Breast epithelium (tissue), 4 donors: ENCODE measurements at places on chromosomes 3 and 15. TPM values are rescaled to one million over a fixed set of nuclear protein-coding genes. Genes with fewer than 3 reads are reported as not detected.

Gene ARL14
- total RNA-seq, result not detected

Gene COL6A5
- not detected for total RNA-seq

Gene NDN
- total RNA-seq, result 39.2 TPM

Gene MKRN2OS
- total RNA-seq, result not detected

Gene PCSK6
- 7.2 TPM for total RNA-seq

Gene SERINC4
- 0.16 TPM for total RNA-seq

Gene ADGRG7
- not detected for total RNA-seq

Gene NR1I2
- 0.32 TPM for total RNA-seq

Gene GOLGA8O
- total RNA-seq, result not detected

Gene GOLGA6B
- total RNA-seq, result not detected

Gene GHSR
- not detected for total RNA-seq

Gene GOLGA8T
- total RNA-seq, result not detected

Gene SOX2
- not detected for total RNA-seq

Gene AP3B2
- total RNA-seq, result 5.3 TPM

Gene MUC13
- total RNA-seq, result 3.9 TPM

Gene MLF1
- 9.6 TPM for total RNA-seq

Gene ARNT2
- 7.0 TPM for total RNA-seq

Gene GREM1
- 2.5 TPM for total RNA-seq

Gene KLHL6
- total RNA-seq, result 2.7 TPM

Gene ARL6
- total RNA-seq, result 9.5 TPM

GRCh38 chr3:22555753-22556435 lies 647.2 kb upstream of the UBE2E2 start:
- no peak overlapping the region for H3K27ac ChIP-seq
- H3K36me3 ChIP-seq, result no peaks in the 10 kb centered on the region
- H3K4me3 ChIP-seq, result no peak overlapping the region
- H3K4me1 ChIP-seq, result no peaks in the 10 kb centered on the region
- H3K27me3 ChIP-seq, result no peaks in the 10 kb centered on the region
- DNase-seq, result no peak

DNA sequence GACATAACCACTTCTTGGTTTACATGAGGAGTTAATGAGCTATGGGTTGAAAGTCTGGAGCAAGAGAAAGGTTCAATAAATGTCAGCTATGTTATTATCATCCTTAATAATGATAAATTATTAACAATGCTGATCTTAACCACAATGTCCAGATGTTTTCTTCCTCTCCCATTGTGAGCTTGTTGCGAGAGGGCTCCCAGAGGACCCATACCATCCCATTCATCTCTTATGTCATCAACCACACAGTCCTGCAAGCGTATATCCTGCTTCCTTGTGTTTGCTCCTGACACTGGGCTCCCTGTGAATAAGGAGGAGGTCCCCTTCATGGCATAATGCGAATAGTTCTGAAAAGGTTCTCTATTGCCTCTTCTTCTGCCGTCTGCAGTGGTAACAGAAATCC lies 266.8 kb downstream of the TLE3 start:
- H3K27me3 ChIP-seq, result no peaks in the 10 kb centered on the region
- no peaks in the 10 kb centered on the region for H3K36me3 ChIP-seq
- no peak overlapping the region for H3K27ac ChIP-seq
- H3K4me3 ChIP-seq, result no peak overlapping the region
- no peak for DNase-seq
- no peaks in the 10 kb centered on the region for H3K4me1 ChIP-seq

GRCh38 chr15:64092864-64093626 lies 593 bp downstream of the CIAO2A start:
- peak overlapping the region; percentile 68 for H3K4me3 ChIP-seq
- H3K4me1 ChIP-seq, result peaks cover 13% of the 10 kb centered on the region
- H3K36me3 ChIP-seq, result no peaks in the 10 kb centered on the region
- H3K27ac ChIP-seq, result peak overlapping the region; percentile 96

- no peaks in the 10 kb centered on the region for H3K36me3 ChIP-seq
- no peaks in the 10 kb centered on the region for H3K27me3 ChIP-seq
- no peak overlapping the region for H3K4me3 ChIP-seq
- no peak overlapping the region for H3K27ac ChIP-seq
- DNase-seq, result no peak
- no peaks in the 10 kb centered on the region for H3K4me1 ChIP-seq
Measured at GRCh38 chr3:109155828-109156227, 19.3 kb downstream of the C3orf85 start.

GRCh38 chr15:45254405-45254804 lies 2.4 kb downstream of the SLC28A2 start:
- H3K4me3 ChIP-seq, result no peak overlapping the region
- DNase-seq, result no peak
- H3K4me1 ChIP-seq, result no peaks in the 10 kb centered on the region
- no peaks in the 10 kb centered on the region for H3K27me3 ChIP-seq

DNA sequence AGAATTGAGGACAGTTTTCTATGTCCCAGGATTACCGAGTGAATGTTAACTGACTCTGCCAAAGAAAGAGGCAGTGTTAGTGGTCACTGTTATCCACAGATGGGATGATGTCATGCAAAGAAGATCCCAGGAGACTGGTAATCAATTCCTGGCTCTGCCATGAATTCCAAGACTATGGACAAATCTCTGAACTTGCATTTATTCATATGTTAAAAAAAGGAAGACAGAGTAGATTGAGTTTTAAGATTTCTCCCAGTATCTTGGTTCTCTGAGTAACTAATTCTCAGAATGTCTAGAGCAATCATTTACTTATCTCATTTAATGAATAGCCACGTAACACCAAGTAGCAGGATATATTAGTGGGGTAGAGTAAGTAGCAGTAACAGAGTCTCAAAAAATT lies 11.5 kb upstream of the MAP3K13 start:
- no peak for DNase-seq
- H3K4me3 ChIP-seq, result no peak overlapping the region
- no peaks in the 10 kb centered on the region for H3K36me3 ChIP-seq
- H3K4me1 ChIP-seq, result no peaks in the 10 kb centered on the region

- H3K27me3 ChIP-seq, result no peaks in the 10 kb centered on the region
- DNase-seq, result no peak
- no peaks in the 10 kb centered on the region for H3K4me1 ChIP-seq
- no peak overlapping the region for H3K27ac ChIP-seq
Measured at GRCh38 chr3:192831111-192831644, 86.5 kb downstream of the MB21D2 start.

DNA sequence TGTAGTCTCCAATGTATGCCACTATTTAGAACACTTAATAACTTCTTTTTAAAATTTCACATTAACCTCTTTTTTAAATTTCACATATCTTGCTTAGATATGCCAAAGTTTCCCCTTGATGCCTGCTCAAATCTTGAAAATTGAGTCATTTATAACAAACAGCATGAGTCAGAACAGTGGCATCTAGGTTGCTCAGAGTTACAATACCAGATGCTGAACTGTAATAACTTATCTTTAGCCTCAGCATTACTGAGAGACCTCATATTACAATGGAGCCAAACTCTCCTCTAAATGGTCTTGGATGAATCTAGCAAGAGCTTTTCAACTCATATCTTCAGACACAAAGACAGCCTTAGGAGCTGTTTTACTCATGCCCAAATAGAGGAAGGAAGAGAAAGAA lies 439.3 kb upstream of the ARPP21 start:
- no peaks in the 10 kb centered on the region for H3K4me1 ChIP-seq
- DNase-seq, result no peak
- no peak overlapping the region for H3K27ac ChIP-seq
- H3K36me3 ChIP-seq, result no peaks in the 10 kb centered on the region

DNA sequence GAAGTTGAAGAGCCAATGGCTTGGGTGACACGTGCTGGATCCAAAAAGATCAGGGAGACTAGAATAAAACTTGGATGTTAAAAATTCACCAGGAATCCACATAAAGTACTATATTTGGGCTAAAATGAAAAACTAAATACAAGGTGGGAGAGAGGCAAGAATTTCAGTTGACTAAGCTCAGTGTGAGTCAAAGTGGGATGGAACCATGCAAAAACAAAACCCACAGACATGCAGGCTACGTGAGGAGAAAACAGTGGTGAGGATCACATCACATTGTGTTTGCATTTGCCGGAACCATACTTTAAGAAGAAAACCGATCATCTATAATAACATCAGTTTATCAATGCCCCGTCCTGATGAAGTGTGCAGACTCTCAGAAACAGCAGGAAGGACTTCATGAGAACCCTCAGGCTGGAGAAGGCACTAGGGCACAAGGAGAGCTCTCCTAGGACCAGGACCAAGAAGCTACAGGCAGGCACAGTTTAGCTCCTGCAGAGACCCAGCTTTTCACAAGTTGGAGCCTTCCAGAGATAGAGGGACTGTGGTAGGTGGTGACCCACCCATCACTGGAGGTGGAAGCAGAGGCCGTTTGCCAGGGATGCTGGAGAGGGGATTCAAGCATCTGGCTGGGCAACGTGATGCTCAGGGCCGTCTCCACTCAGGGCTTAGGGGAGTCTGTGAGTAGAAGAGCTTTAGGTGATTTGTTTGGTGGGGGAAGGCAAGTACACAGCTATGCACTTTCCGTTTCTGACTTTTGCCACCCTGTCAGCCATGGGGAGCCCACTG lies 29.0 kb upstream of the NR2E3 start:
- no peaks in the 10 kb centered on the region for H3K27me3 ChIP-seq
- H3K27ac ChIP-seq, result no peak overlapping the region
- no peaks in the 10 kb centered on the region for H3K4me1 ChIP-seq

GRCh38 chr15:87572381-87572910 lies 684.1 kb downstream of the NTRK3 start:
- H3K36me3 ChIP-seq, result no peaks in the 10 kb centered on the region
- H3K27me3 ChIP-seq, result no peaks in the 10 kb centered on the region
- DNase-seq, result no peak
- H3K4me3 ChIP-seq, result no peak overlapping the region
- no peak overlapping the region for H3K27ac ChIP-seq

DNA sequence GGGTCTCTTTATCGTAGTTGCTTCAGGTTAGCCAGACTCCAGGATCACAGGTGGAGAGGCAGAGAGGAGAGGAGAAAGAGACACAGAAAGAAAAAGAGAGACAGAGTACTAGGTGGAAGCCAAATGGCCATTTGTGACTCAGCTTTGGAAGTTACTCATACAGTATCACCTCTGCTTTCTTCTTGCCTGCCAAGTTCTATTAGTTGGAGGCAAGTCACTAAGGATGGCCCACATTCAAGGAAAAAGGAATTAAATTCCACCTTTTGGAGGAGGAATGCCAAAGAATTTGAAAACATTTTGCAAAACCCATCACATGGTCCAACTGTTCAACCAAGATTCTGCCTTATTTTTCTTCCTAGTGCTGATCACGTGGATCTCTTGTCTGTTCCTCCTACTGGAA lies 291.1 kb downstream of the CHL1 start:
- no peak overlapping the region for H3K4me3 ChIP-seq
- no peak overlapping the region for H3K27ac ChIP-seq
- no peaks in the 10 kb centered on the region for H3K27me3 ChIP-seq
- no peaks in the 10 kb centered on the region for H3K4me1 ChIP-seq
- no peaks in the 10 kb centered on the region for H3K36me3 ChIP-seq

- no peaks in the 10 kb centered on the region for H3K4me1 ChIP-seq
- H3K4me3 ChIP-seq, result no peak overlapping the region
- no peak overlapping the region for H3K27ac ChIP-seq
- no peaks in the 10 kb centered on the region for H3K36me3 ChIP-seq
- no peaks in the 10 kb centered on the region for H3K27me3 ChIP-seq
Measured at GRCh38 chr3:196377321-196377720, 39.1 kb upstream of the TM4SF19 start.

GRCh38 chr15:51803965-51804364 lies 25.5 kb upstream of the TMOD3 start:
- no peaks in the 10 kb centered on the region for H3K36me3 ChIP-seq
- H3K4me3 ChIP-seq, result no peak overlapping the region
- no peak for DNase-seq
- H3K27ac ChIP-seq, result no peak overlapping the region

- H3K27ac ChIP-seq, result no peak overlapping the region
- no peaks in the 10 kb centered on the region for H3K4me1 ChIP-seq
- DNase-seq, result no peak
- no peak overlapping the region for H3K4me3 ChIP-seq
- H3K36me3 ChIP-seq, result no peaks in the 10 kb centered on the region
Measured at GRCh38 chr3:136068708-136069107, 103.2 kb downstream of the PPP2R3A start.

- peaks cover 8% of the 10 kb centered on the region for H3K4me1 ChIP-seq
- H3K4me3 ChIP-seq, result no peak overlapping the region
- H3K27me3 ChIP-seq, result no peaks in the 10 kb centered on the region
Measured at GRCh38 chr3:129312021-129312639, 33.5 kb downstream of the HMCES start.

DNA sequence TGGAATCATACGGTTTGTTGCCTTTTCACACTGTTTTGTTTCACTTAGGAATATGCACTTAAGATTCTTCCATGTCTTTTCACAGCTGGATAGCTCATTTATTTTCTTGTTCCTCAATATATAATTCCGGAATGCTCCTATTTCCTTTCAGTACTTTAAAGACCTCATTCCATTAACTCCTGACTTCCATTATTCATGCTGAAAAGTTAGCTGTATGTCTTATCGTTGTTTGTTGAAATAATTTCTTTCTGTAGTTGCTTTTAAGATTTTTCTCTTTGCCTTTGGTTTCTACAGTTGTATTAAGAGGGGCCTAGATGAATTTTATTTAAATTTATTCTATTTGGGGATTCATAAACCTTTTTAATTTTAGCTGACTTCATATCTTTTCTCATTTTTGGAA lies 122.2 kb downstream of the ANXA2 start:
- no peak overlapping the region for H3K4me3 ChIP-seq
- no peak for DNase-seq
- H3K27me3 ChIP-seq, result no peaks in the 10 kb centered on the region
- H3K4me1 ChIP-seq, result no peaks in the 10 kb centered on the region
- H3K36me3 ChIP-seq, result no peaks in the 10 kb centered on the region

DNA sequence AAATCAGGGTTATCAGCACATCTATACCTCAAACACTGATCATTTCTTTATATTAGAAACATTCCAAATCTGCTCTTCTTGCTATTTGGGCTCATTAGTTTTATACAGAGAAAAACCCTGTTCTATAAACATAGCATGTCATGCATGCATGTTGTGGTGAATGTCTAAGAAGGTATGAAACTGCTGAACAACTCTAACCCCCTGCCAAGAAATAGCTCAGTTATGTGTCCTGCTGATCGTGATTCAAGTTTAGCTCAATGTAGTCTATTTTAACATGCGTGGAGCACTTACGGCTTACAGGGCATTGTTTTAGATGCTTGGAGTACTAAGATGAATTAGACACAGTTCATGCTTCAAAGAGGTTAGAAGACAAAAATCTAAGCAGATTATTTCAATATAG lies 35.8 kb downstream of the MYH15 start:
- H3K4me1 ChIP-seq, result no peaks in the 10 kb centered on the region
- H3K4me3 ChIP-seq, result no peak overlapping the region
- DNase-seq, result no peak
- H3K27ac ChIP-seq, result no peak overlapping the region
- no peaks in the 10 kb centered on the region for H3K36me3 ChIP-seq
